ENCODE measurements at places on chromosomes 5 and 9.

- peak; percentile 92 for DNase-seq
Measured at GRCh38 chr5:180831139-180832093, 28.8 kb upstream of the MGAT1 start.

DNA sequence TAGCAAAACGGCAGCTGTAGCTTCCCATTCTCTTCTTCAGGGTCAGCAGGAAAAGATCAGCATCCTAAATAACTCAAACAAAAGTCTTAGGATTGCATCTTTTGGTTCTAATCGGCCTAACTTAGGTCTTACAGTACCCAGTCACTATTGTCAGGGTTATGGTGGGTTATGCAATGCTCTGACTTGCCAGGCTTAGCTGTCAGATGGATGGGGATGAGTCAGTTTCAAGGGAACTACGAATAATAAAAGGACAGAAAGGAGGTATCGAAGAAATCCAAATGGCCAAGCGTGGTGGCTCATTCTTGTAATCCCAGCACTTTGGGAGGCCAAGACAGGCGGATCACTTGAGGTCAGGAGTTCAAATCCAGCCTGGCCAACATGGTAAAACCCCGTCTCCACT, 46.5 kb downstream of the PPP1R2B start:
- no peak for DNase-seq

GRCh38 chr9:70101265-70101664, 57.6 kb downstream of the MAMDC2 start:
- no peak for DNase-seq

DNA sequence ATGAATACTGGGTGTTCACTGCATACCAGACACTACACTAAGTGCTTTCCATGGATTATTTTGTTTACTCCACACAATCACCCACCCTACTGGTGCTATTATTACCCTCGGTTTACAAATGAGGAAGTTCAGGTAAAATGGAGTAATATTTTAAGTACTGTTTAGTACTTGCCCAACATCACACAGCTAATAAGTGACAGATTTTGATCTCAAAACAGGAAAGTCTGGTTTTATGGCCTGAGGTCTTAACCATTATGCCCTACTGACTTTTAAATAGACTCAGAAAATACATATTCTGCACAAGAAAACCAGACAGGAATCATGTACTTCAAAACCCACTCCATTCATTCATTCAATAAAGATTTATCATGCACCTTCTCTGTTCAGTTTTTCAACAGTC, 431.0 kb upstream of the TLE4 start:
- DNase-seq: no peak

DNA sequence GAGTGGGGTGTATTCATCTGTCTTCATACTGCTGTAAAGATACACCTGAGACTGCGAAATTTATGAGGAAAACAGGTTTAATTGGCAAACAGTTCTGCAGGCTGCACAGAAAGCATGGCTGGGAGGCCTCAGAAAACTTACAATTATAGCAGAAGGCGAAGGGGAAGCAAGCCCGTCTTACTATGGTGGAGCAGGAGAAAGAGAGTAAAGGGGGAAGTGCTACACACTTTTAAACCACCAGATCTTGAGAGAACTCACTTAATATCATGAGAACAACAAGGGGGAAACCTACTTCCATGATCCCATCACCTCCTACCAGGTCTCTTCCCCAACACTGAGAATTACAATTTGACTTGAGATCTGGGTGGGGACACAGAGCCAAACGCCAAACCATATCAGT, 12.5 kb upstream of the NREP start:
- no peak for DNase-seq

DNA sequence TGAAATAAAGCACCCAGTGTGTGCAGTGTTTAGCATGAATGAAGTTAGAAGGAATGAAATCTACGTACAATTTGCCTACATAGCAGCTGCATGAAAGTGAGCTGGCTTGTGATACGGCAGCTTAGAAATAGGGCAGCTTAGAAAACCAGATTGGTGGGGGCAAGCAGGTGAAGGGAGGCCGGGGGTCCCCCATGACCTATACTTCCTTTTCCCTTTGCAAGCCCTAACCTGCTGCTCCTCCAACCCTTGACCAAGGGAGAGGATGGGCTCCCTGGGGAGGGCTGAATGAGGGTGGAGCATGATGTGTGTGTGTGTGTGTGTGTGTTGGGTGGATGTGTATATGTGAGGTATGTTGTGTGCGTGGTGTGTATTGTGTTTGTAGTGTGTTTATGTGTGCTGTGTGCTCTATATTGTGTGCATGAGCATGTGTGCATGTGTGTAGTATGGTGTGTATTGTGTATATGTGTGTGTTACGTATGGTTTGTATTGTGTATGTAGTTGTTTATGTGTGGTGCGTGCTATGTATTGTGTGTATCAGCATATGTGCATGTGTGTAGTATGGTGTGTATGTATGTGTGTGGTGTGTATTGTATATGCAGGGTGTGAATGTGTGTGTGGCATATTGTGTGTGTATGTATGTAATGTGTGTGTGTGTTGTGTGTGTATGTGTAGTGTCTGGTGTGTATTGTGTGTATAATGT, 72.1 kb downstream of the TENT4A start:
- DNase-seq: no peak

GRCh38 chr5:128472036-128472435, 66.0 kb downstream of the FBN2 start:
- no peak for DNase-seq

DNA sequence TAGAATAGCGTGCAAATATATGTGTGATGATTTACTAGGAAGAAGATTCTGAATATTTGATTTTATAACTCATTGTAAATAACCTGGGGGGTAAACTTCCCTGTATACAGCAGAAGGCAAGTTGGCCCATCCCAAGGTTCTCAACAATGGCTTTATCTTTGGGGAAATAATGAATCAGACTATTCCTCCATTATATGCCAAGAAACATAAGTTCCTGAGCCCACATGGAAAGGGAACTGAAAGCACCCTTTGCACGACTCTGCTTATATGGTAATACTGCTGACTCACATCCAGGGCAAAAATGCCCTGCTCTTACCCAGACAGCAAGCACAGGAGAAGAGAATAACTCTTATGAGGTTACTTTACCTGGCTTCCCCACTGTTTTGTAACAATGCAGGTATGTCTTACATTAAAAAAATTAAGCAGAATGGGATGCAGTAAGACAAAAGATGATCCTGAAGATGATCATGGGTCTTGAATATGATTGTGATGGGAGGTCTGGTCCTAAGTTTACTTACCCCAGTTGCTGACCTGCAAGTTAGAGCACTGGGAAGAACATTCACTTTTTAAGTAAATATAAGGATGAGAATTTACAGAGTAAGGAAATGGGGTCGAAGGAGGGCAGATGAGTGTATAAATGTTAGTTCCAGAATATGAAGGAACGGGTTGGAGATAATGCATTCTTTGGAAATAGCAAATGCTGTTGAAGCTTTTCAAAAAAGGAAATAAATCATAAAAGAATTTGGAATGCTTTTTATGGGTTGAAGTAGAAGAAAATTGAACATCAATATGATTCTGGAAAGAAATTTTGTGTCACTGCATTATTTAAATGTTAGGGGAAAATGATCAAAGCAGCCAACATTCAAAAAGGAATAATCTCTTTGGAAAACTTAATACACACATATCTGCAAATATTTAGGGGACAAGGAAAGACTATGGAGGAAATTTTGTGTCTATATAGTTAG, 428.4 kb upstream of the MPDZ start:
- no peak for DNase-seq

DNA sequence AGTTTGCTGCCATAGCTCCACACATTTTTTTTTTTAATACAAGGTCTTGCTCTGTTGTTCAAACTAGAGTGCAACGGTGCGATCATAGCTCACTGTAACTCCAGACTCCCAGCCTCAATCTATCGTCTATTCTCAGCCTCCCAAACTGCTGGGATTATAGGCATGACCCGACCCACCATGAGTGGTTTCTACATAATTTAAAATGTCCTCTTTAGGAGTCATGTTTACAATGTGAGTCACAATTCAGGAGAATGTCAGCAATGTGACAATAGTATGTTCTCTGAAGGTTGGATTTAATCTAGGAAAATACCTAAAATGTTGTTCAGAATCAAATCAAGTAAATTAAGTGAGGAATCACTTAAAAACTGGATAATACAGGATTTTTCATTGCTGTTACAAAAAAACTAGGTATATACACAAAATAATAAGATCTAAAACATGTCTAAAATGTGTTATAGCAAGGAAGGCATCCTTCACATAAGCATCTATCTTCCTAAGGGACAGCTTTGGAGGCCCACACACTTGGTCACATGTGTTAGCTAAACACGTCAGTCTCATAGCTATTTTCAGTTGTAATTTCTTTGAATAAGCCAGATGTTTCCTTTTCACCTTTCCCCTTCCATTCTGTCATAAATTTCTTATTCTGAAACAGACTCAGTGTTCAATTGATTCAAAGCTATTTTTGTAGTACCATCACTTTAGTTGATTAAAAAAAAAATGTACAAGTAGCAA, 30.0 kb upstream of the ELAVL2 start:
- DNase-seq: no peak

GRCh38 chr9:78927099-78927940, 630.4 kb downstream of the PSAT1 start:
- no peak for DNase-seq

- no peak for DNase-seq
Measured at GRCh38 chr5:28548856-28549255, 1510.5 kb upstream of the CDH9 start.

- no peak for DNase-seq
Measured at GRCh38 chr9:136012651-136013050, 51.5 kb upstream of the UBAC1 start.

- DNase-seq: no peak
Measured at GRCh38 chr5:155711882-155712281, 615.1 kb upstream of the SGCD start.
